IgD-negative memory B cell (primary cell): ENCODE measurements at places on chromosomes 1 and 21. TPM values are rescaled to one million over a fixed set of nuclear protein-coding genes. Genes with fewer than 3 reads are reported as not detected.

The FCRL3 gene
- 84.5 TPM for polyA plus RNA-seq

The COL11A1 gene
- not detected for polyA plus RNA-seq

The ESPN gene
- polyA plus RNA-seq: not detected

The RGS1 gene
- polyA plus RNA-seq: 119 TPM

The IFFO2 gene
- 1.5 TPM for polyA plus RNA-seq

The HES3 gene
- not detected for polyA plus RNA-seq

The SLC45A3 gene
- polyA plus RNA-seq: 1.9 TPM

The NCF2 gene
- 18.1 TPM for polyA plus RNA-seq

The HSD3B2 gene
- not detected for polyA plus RNA-seq

The RGS8 gene
- not detected for polyA plus RNA-seq

The FCRL2 gene
- 52.3 TPM for polyA plus RNA-seq

The KCNJ15 gene
- polyA plus RNA-seq: not detected

The CDA gene
- polyA plus RNA-seq: 0.73 TPM

The RNPEP gene
- 38.5 TPM for polyA plus RNA-seq

The ANKRD35 gene
- not detected for polyA plus RNA-seq

The KRTAP15-1 gene
- polyA plus RNA-seq: not detected

The HENMT1 gene
- 10.1 TPM for polyA plus RNA-seq

The CRYAA gene
- polyA plus RNA-seq: not detected

The PAPPA2 gene
- polyA plus RNA-seq: not detected

The FAM131C gene
- polyA plus RNA-seq: not detected

The SPRR3 gene
- not detected for polyA plus RNA-seq

The AGT gene
- not detected for polyA plus RNA-seq

The FAM72A gene
- 0.51 TPM for polyA plus RNA-seq

The COL9A2 gene
- 3.0 TPM for polyA plus RNA-seq

The CACNA1S gene
- polyA plus RNA-seq: not detected

The CASQ1 gene
- polyA plus RNA-seq: not detected

The ACTA1 gene
- not detected for polyA plus RNA-seq

The SPATA21 gene
- not detected for polyA plus RNA-seq

The EDEM3 gene
- 7.9 TPM for polyA plus RNA-seq

The PEX19 gene
- 37.8 TPM for polyA plus RNA-seq

The SLC19A2 gene
- 0.16 TPM for polyA plus RNA-seq

The CDC7 gene
- polyA plus RNA-seq: 1.8 TPM

The PALMD gene
- polyA plus RNA-seq: not detected

The AZIN2 gene
- polyA plus RNA-seq: 0.80 TPM

The S100A5 gene
- polyA plus RNA-seq: 1.4 TPM

The SHISA4 gene
- polyA plus RNA-seq: 0.16 TPM

The TEDDM1 gene
- polyA plus RNA-seq: 0.08 TPM

The MIS18A gene
- polyA plus RNA-seq: 10.5 TPM

The IL10 gene
- polyA plus RNA-seq: 0.56 TPM

The UQCRHL gene
- 1.3 TPM for polyA plus RNA-seq

The UBASH3A gene
- polyA plus RNA-seq: 1.6 TPM

The LCE2C gene
- polyA plus RNA-seq: not detected

The ZNF648 gene
- not detected for polyA plus RNA-seq

The CFAP74 gene
- polyA plus RNA-seq: not detected

The DMRTA2 gene
- polyA plus RNA-seq: not detected

The CD101 gene
- polyA plus RNA-seq: 1.8 TPM

The LRRC38 gene
- polyA plus RNA-seq: not detected

The F13B gene
- not detected for polyA plus RNA-seq

The TNFRSF14 gene
- polyA plus RNA-seq: 63.3 TPM
